ENCODE measurements at places on chromosomes 6 and 20.

GRCh38 chr6:158002249-158002950, 20.7 kb downstream of the SYNJ2 start:
- no peak for DNase-seq

- DNase-seq: no peak
Measured at GRCh38 chr6:145139140-145139850, 596.0 kb downstream of the EPM2A start.

GRCh38 chr6:157291356-157291755, 32.0 kb downstream of the TMEM242 start:
- DNase-seq: no peak

- DNase-seq: no peak
Measured at GRCh38 chr20:59586613-59587012, 17.7 kb upstream of the PHACTR3 start.

DNA sequence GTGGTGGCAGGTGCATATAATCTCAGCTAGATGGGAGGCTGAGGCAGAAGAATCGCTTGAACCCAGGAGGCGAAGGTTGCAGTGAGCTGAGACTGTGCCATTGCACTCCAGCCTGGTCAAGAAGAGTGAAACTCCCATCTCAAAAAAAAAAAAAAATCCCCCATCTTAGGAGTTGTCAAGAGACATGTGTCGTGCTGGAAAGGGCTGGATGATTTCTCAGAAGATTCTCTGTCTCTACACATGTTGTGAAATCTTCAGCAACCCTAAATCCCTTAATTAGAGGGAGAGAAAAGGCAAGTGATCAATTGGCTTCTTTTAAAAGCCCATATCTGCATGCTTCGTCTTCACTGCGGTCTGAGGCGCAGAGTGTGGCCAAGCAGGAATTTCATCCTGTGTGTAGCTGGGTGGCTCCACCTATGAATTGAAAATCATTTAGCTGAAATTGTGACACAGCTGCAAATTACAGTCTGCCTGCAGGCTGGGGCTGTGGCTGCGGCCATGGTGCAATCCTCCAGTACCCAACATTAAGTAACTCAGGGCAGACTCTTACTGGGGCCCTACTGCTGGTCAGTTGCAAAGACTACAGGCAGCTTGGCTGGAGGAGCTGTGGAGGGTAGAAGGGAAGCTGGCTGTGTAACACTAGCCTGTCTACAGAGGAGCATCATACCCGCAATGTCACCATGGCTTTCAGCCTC, 3.2 kb upstream of the TGM3 start:
- no peak for DNase-seq

- DNase-seq: no peak
Measured at GRCh38 chr20:19449051-19449450, 236.6 kb downstream of the SLC24A3 start.

GRCh38 chr20:45311589-45312211, 3.6 kb upstream of the MATN4 start:
- DNase-seq: peak; percentile 25

DNA sequence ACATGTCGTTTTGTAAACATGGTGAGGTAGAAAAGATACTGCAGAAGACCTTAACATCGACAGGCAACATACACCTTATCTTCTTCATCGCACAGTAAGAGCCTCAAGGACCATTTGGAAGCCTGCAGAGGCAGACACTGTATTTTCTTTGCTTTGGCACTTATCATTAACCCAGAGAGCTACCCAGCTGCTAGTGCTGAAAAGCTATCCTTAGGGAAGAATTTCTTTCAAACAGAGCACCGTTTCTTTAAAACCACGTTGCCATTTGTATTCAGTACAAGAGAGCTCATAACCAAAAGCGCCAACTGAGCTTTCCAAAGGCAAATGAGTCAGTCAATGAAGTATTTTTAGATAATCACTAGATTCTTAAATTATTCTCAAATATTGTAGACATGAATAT, 306.6 kb downstream of the EPM2A start:
- DNase-seq: no peak

DNA sequence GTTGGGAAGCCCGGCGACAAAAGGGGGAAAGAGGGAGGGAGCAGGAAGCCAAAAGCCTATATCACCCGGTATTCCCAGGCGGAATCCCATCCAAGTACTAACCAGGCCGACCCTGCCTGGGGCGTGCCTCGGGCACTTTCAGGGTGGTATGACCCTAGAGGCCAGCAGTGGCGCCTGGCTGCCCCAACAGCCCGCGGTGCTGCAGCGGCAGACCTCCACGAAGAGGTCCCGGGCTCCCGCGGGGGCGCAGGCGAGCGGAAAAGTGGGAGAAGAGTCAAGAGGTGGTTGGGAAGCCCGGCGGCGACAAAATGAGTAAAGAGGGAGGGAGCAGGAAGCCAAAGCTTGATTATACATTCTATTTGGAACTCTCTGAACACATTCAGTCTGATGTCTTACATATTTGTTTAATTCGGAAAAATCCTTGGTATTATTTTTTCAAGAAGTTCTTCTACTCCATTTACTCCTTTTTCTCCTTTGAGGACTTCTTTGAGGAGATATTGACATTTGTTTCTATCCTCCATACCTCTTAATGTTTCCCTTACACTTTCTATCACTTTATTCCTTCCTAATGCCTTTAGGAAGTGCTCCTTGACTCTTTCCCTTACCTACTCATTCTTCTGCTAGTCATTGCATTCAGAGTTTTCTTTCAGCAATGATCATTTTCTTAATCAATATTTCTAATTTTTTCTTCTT, 11.5 kb downstream of the TREML4 start:
- no peak for DNase-seq

- no peak for DNase-seq
Measured at GRCh38 chr6:149130508-149130907, 187.0 kb upstream of the TAB2 start.

GRCh38 chr6:55818482-55818881, 56.9 kb downstream of the BMP5 start:
- no peak for DNase-seq
